Suppressor macrophage treated with lipopolysaccharide for 4 hours (primary cell): ENCODE measurements at places on chromosomes 3 and 15.
A peak's percentile ranks its signal among the peaks of the same experiment; 100 is the strongest.

DNA sequence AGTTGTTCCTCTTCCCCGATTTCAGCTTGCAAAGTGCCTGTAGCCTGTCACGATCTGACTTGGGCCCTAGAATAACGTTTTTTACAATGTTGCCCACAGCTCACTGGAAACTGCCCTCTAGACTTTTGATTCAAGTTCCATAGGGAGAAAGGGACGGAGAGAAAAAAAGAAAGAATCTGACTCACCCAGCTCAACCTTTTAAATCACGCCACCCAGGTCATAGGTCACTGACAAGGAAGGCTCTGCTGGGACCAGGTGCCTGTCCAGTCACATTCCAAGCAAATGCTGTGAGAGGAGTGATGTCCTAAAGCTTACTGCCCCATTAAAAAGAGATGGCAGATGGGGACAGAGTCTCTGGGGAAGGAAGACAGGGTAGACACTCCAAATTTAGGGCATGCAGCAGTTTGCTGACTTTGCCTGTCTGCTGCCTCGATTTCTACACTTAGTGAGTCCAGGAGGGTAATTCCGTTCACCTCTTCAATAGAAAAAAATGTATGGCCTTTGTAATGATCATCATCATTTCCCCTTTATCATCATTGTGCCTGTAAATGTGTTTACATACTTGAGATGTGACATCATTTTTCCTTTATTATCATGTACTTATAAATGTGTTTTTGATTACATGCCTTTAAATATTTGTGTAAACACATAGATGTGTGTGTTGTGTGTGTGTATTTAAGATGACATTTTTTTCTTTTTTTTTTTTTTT is 8.4 kb upstream of the MYO1E start:
- DNase-seq: no peak

DNA sequence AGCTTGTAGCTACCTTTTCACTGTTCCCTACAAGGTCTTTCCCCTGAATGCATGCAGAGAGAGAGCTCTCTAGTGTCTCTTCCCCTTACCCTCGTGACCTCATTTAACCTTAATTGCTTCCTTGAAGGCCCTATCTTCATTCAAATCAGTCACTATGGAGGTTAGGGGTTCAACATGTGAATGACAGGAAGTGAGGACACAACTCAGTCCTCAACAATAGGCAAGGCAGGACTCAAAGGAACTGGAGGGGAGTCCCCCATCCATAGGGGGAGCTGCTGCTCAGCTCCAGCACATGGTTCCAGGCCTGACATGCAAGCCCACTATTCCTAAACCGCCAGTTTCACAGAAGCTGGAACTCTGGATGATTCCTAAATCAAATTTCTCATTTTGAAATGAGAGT is 33.8 kb upstream of the GYG1 start:
- peak; percentile 27 for DNase-seq

DNA sequence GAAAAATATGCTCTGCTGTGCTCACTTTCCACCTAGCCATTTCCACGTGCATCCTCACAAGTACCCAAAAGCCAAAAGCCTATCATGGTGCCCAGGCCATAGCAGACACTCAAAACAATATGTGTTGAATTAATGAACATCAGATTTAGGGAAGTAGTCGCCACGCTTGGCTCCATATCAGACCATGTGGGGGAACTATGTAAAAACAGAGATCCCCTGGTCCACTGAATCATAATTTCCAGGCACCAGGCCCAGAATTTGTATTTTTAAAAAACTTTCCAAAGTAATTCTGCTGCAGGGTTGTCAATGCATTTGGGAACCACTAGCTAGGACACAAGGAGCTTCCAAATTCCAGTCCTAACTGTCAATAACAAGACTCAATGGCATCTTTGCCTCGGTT is 77.3 kb downstream of the CNTN3 start:
- DNase-seq: no peak

DNA sequence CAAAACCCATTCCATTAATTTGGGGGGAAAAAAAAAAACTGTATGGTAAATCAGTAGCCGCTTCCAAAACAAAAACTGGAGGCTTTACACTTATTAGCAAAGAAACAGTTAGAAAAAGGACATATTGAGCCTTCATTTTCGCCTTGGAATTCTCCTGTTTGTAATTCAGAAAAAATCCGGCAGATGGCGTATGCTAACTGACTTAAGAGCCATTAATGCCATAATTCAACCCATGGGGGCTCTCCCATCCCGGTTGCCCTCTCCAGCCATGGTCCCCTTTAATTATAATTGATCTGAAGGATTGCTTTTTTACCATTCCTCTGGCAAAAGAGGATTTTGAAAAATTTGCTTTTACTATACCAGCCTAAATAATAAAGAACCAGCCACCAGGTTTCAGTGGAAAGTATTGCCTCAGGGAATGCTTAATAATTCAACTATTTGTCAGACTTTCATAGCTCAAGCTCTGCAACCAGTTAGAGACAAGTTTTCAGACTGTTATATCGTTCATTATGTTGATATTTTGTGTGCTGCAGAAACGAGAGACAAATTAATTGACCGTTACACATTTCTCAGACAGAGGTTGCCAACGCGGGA is 9.4 kb upstream of the RPL24 start:
- peak; percentile 85 for DNase-seq

DNA sequence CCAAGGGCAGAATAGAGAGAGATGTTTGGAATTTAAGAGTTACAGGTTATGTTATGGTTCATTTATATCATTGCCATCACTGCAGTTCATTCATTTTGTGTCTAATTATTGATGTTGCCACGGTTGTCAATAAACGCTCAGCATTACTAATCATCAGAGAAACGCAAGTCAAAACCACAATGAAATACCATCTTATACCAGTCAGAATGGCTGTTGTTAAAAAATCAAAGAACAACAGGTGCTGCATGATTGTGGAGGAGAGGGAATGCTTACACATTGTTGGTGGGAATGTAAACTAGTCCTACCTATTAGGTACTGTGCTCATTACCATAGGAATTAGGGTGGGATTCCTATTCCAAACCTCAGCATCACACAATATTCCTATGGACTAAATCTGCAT is 350.5 kb downstream of the TIGIT start:
- DNase-seq: no peak

DNA sequence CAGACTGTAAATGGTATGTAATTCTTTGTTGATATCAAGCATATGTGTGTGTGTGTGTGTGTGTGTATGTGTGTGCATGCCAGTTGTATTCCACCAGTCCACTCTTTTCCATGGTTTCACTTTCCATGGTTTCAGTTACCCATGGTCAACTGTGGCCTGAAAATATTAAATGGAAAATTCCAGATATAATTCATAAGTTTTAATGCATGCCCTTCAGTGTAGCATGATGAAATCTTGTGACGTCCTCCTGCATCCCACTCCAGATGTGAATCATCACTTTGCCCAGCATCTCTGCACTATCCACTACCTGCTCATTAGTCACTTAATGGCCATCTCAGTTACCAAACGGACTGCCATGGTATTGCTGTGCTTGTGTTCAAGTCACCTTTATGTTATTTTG is 215.9 kb downstream of the GBE1 start:
- DNase-seq: peak; percentile 0

DNA sequence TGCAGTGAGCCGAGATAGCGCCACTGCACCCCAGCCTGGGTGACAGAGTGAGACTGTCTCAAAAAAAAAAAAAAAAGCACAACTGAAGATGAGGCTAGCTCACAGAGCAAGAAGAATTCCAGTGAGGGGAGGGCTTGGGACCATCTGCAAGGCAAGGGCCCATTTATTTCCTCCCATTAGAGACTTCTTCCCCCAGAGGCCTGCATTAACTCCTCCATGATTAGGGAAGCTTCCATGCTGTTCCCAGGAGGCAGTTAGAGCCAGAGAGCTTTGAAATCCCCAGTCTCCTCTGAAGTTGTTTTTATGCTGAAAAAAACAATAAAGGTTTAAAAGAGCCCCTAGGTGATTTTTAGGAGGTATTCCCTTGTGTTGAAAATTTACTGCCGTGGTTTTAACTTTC is 54.3 kb upstream of the ADCY5 start:
- no peak for DNase-seq

DNA sequence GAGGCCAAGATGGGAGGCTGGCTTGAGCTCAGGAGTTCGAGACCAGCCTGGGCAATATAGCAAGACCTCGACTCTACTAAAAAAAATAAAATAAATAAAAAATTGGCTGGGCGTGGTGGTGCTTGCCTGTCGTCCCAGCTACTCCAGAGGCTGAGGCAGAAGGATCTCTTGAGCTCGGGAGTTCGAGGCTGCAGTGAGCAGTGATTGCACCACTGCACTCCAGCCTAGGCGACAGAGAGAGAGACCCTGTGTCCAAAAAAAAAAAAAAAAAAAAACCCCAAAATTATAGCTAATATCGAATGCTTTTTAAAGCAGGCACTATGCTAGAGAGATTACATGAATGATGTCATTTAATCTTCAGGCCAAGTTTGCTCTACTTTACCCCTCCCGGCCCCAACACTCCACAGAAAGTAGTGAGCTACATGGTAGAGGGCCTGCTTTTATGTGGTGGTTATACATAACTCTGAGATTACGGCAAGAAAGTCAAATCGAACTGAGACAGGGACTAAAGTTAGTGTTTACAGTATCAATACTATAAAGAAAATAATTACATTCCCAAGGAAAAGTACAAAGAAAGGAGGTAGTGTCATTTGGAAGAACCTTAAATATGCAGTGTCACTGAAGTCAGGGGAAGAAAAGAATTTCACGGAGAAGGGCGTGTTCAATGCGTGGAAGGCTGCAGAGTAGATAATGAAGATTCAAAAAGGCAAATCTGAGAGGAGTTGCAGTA is 1.1 kb downstream of the ADPGK start:
- no peak for DNase-seq

GRCh38 chr3:150741497-150742140 is 21.4 kb downstream of the SIAH2 start:
- no peak for DNase-seq

- DNase-seq: no peak
These were observed 13.1 kb downstream of the MYH15 start for GRCh38 chr3:108497271-108497670.

- DNase-seq: no peak
These were observed 403.1 kb downstream of the MAGI1 start for GRCh38 chr3:65635657-65636056.

DNA sequence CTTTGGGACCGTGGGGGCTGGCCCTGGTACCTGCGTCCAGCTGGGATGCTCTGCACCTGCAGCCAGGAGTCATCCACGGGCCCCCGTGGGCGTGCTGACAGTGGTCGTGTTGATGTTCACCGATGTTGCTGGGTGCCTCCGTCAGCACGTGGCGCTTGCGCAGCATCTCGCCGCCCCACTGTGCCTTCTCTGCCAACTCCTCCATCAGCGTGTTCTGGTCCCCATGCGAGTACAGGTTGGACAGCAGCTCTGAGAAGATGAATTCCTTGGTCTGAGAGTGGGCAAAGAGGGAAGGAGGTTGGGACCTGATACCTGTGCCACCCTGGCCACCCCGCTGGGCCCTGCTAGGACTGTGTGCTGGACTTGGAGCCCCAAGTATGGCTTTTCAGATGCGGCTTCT is 61.4 kb downstream of the ADAMTS7 start:
- DNase-seq: no peak

DNA sequence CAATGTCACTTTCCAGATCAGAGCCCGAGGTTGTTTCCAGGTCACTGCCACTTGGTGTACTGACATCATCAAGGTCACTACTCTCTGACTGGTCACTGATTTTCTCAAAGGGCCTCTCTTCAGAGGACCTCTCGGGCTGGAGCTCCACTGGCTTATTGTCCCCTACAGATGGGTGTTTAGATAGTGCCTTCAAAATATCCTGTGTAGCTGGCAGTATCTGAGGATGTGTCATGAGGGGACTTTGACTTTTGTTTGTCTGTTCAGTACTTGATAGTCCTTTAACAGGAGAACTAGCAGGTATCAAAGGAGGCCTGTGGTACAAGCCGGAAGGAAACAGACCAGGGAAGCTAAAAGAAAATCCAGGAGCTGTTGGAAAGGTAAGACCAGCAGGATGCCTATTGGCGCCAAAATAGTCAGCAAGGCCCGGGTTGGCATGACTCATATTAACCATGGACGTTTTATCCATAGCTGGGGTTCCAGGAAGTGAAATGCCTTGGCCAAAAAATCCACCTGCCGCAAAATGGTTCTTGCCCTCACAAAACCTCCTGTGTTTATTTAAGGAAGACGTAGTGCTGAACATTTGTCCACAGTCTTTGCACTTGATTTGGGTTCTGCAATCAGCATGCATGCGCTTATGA is 547.3 kb downstream of the MECOM start:
- no peak for DNase-seq
